Left cardiac atrium (tissue), 4 donors: ENCODE measurements at places on chromosomes 6 and 20. TPM values are rescaled to one million over a fixed set of nuclear protein-coding genes. Genes with fewer than 3 reads are reported as not detected.

DNA sequence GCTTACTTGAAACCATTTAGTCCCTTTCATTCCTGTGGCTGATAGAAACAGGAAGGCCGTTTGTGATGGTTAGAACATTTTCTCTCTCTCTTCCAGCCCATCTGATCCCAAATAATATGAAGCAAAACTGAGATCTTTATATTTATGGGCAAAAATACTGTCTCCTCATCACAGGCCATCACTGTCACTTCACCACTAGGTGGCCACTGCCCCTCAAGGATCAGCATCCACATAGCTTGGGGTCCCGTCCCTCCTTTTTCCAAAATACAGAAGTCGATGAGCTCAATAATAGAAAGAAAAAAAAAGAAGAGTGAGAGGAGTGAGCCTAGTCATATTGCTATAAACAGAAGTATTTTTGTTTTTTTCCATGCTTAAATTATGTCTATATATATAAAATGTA lies 46.4 kb upstream of the LAMP5 start:
- no peak for DNase-seq

GRCh38 chr6:159761129-159761872 lies 544 bp upstream of the ACAT2 start:
- peak; percentile 37 for DNase-seq

DNA sequence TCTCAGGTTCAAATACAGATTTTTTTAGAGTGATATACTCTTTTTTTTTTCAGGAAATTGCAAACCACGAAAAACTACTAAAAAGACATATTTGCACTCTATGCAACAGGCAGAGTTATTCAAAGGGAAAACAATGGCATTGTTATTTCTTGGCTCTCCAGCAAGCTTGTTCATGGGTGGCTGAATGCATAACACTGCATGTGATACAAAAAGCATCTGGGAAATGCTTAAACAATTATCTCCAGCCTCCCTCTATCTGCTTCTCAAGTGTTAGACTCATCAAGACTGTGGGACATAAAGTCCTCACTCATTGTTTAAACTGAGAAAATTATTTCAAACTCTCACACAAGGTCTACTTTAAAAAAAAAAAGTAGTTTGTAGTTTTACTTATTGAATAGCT lies 7.3 kb upstream of the COL12A1 start:
- DNase-seq, result no peak

GRCh38 chr20:36866681-36867495 lies 9.1 kb upstream of the TLDC2 start:
- DNase-seq, result no peak

GRCh38 chr20:48807586-48808381 lies 20.0 kb downstream of the PREX1 start:
- peak; percentile 77 for DNase-seq

DNA sequence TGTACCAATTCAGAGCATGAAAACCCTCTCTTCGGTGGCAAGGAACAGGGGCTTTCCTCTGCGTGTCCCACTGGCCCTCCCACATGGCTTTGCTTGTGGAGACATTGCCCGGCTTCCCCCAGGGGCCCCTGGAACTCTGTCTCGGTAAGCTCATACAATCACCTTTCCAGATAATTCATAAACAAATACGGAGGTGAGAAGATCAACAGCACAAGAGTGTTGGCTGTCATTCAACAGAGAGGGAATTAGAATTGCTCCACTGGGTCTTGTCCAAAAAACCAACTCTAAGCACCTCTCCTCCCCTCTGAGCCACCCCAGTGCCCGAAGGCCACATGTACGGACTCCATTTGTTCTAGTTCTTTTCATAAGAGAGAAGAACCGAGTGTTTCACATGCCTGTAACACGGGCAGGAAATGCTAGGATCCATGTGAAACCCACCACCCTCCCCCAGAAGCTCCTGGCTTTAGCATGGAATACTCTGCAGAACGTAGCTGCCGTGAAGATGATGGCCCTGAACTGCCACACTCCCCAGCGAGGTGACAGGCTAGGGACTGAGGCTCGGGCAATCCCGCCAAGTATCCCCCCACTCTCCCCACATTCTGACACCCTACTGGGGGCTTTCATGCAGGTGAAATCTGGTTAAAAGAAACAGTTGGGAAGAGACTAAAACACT lies 24.6 kb upstream of the FOXC1 start:
- no peak for DNase-seq

GRCh38 chr6:3036861-3037637 lies 31.2 kb upstream of the RIPK1 start:
- no peak for DNase-seq

GRCh38 chr20:61130156-61130555 lies 121.9 kb upstream of the CDH4 start:
- no peak for DNase-seq

DNA sequence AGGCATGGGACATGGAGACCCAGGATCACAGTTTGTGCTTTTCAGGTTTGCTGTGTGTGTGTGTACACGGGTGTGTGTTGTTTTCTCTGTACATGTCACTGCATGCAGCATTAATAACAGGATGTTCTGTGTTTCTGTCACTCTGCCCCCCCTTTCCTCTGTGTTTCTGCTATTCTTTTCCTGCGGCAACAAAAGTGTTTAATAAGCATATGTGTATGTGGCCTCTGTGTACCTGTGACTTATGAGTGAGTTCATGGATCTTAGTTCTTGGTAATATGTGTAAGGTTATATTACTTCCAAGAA lies 9.8 kb downstream of the SYNGAP1 start:
- DNase-seq, result no peak

The CST5 gene
- not detected for total RNA-seq

The KATNA1 gene
- 12.6 TPM for total RNA-seq

The FOXS1 gene
- 1.6 TPM for total RNA-seq

The TNNC2 gene
- total RNA-seq, result 0.32 TPM

The GINS1 gene
- 0.73 TPM for total RNA-seq

The GSTA3 gene
- total RNA-seq, result not detected

The TMEM151B gene
- total RNA-seq, result not detected

The KHDC1L gene
- total RNA-seq, result not detected
